ENCODE measurements at places on chromosomes 7 and 10.

GRCh38 chr7:99837649-99838361 is 10.0 kb downstream of the CYP3A43 start:
- no peak for DNase-seq

- no peak for DNase-seq
These were observed 1087.0 kb upstream of the AUTS2 start for GRCh38 chr7:68511281-68511680.

DNA sequence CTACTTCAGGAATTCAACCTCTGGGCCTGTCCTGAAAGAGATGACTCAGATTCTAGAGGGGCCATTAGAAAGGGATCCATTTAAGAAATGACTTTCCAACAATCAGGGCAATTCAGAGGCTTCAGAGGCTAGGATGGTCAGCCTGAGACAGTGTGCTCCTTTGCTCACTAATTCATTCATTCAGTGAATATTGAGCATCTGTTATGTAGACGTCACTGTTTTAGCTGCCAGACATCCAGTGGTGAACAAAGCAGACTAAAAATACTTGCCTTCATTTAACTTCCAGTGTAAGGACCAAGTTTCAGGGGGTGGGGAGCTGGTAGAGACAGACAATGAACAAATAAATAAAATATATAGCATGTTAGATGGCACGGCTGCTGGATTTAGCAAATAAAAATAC is 1.6 kb downstream of the KIAA1217 start:
- DNase-seq: no peak

DNA sequence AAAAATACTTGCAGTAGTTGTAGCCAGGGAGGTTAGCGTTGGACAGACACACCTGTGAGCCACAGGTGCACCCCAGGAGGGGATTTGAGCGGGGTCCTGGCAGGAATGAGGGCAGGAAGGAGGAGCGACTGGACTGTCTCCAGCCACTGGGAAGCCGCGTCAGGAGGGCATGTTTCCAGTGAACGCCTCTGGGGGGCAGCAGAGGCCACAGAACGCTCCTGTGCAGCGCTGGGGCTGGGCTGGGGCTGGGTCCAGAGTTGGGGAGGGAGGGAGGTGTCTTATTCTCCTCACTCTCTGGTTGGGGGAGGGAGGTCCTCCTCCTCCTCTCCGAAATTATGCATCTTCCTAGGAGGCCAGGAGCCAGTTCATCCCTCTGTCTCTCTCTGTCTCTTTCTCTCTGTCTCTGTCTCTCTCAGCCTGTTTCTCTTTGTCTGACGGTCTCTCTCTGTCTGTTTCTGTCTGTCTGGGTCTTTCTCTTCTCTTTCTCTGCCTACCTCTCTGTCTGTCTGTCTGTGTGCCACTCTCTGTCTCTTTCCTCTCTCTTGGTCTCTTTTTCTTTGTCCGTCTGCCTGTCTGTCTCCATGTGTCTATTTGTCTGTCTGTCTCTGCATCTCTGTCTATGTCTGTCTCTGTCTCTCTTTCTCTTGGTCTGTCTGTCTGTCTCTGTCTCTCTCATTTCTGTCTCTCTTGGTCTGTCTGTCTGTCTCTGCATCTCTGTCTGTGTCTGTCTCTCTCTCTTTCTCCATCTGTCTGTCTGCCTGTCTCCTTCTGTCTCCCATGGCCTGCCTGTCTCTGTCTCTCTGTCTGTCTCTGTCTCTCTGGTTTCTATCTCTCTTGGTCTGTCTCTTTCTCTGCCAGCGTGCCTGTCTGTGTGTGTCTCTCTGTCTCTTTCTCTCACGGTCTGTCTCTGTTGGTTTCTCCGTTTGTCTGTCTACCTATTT is 9.9 kb upstream of the PSMG3 start:
- peak; percentile 45 for DNase-seq

DNA sequence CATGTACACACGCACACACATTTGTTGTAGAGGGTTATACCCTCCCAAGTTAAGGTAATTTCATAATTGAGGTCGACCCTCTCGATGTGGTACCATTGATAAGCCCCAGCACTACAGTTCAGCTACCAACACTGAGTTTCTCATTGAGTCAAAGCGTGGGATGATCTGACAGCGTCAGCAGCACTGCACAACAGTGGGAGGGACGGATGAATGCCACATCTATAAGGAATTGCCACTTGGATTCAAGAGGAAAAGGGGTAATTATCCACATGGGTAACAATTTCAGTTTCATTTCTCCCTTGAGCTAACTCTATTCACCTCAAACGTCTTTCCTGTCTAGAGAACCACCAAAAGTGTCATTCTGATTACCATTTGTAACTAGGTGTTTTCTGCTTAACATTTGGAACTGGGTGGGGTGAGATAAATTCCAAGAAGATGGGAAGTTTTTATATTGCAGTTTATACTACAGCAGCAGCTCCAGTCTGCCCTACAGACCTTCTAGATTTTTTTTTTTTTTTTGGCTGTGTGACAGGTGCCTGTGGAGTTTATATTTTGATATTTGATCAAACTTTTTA is 342.9 kb downstream of the AUTS2 start:
- no peak for DNase-seq

DNA sequence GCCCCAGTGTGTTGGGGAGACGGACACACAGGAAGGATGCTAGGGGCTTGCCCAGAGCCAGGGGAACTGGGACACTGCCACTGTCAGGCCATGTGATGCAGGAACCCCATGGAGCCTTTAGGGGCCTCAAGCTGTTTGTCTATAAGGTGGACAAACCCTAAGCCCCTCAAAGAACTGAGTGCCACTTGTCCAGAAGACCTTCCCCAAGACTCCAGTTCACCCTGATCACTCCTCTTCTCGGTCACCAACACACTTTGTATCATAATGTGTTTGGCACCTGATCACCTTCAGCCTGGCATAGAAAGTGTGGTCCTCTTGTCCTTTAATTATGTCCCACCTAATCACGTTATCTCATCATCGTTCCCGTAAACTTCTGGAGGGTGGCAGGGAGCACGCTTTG is 700 bp downstream of the H2BK1 start:
- DNase-seq: no peak

DNA sequence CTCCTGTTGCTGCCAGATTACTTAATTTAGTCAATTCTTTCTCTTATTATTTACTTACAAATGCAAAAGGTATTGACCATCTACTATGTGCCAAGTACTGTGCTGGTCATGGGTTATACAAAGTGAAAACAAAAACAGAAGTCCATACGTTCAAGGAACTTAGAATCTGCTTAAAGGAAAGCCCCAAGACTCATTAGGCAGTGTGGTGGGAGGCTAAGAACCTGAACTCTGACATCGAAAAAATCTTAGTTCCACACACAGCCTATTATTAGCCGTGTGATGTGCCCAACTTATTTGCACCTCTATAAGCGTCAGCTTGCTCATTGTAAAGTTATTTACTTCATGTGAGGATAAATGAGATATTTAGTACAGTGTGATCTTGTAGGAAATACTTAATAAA is 227.4 kb upstream of the SORCS1 start:
- no peak for DNase-seq

DNA sequence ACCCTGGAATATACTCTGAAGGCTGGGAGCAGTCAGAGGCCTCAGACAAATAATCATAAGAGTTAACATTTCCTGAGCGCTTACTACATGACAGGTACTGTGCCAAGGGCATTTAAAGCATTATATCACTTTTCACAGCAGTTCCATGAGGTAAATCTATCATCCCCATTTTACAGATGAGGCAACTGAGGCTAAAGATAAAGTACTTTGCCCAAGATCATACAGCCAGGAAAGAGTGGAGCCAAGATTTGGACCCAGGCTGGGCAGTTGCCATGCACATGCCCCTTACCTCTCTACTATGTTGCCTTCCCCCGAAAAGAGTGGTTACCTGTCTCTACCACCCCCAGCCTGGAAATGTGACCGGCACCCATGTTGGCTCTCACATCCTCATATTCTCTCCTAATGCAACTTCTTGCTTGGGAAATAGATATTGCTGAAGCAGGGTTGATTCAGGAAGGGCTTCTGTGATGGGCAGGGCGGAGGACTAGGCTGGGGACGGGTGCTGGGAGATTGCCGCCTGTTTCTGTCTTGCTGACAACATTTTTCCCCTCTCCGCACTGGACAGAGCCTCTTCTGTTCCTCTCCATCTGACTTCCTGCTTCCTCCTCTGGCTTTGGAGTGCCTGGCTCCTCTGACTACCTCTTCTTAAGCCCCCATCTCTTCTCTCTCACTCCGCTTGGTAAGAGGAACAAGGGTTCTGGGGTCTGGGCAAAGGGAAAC is 13.8 kb downstream of the SMO start:
- DNase-seq: no peak

DNA sequence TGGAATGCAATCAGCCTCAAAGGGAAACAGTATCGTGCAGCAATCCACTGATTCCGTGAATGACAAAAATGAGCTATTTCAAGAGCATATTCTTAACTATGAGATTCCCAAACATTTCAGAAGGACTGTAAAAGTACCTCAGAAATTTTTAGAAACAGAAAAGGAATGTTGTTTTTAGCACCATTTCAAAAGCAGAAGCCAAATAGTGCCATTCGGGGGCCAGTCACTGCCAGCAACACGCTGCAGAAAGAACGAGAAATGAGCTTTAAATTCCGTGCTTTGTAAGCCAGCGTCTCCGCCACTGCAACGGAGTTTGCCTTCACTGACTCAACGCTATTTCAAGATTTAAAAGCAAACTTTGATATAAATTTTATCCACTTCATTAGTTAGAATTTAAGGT is 6.3 kb downstream of the NUDT5 start:
- DNase-seq: no peak

DNA sequence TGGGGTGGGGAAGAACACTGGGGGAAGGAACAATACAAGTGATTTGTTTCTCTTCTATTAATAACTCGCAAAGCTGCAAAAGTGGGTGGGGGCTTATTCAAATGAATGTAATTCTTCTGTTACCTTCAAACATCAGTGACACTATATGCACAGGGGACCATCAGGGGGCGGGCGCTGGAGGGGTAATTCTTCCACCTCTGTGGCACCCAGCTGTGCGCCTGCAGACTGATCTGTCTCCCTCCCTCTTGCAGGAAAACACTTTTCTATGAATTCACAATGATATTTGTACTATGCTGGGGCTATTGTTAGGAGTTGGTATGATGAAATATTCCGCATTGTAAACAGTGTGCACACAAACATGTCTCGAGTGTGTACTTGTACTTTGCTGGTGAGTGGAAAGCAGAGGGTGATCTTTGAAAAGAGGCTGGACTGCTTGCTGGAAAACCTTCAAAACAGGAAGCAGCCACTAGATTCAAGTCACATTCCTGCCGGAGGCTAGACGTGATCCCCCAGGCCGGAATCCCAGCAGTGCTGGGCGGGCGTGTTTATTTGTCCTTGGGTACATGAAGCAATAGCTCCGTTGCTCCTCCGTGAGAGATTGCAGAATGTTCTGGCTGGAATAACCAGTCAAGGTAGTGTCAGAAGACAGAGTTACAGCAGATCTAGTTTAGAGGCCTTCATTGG is 15.8 kb upstream of the BNIP3 start:
- DNase-seq: no peak

DNA sequence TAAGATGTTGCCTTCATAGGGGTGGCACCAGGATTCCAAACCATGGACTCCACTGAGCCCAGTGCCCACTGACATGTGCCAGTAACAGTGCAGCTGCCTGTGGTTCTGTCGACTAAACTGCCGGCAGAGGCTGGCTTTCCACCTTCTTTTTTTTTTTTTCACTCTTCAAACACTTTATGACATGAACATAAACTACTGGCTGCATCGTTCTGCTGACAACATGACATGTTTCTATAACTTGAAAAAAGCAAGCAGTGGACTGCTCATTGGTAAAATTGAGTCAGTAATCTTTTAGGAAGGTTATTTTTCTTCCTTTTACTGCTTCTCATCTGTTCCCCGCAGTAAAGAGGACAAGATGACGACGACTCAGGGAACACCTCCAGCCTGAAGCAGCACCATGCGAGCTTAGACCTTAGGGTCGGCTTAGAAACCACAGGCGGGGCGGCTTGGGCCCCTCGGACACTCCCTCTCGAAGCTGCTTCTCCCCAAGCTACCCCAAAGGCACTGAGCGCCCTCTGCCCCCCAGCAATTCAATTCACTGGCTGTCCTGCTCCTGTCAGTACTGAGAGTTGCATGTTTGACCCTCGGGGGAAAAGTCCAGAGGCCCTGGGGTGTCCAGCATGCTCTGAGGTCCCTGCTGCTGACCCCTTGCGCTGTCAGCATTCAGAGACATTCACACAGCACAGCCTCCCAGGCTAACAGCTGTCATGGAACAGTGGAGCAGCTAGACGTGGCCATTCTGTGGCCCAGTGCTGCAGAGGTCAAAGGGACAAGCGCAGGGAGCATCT is 112.5 kb downstream of the EGFR start:
- DNase-seq: no peak

- DNase-seq: peak; percentile 80
These were observed 3.8 kb downstream of the AGAP3 start for GRCh38 chr7:151089893-151090730.

GRCh38 chr10:110032801-110033700 is 25.3 kb downstream of the ADD3 start:
- peak; percentile 75 for DNase-seq

DNA sequence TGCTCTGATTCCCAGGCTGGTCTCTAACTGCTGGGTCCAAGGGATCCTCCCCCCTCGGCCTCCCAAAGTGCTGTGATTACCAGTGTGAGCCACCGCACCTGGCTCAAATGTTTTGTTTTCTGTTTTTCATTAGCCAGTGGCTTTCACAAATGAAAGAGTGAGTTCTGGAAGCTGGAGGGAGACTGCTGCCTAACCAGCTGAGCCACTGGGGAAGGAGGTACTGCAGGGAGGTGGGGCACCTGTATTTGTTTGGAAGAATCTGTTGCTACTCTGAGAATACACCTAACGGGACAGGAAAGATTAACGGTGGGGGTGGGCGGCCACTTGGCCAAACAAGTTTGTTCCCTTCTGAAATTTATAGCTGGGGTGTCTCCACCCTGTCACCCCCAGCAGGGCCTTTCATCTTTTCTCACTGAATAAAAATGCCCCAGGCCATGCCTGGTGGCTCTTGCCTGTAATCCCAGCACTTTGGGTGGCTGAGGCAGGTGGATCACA is 4.7 kb downstream of the STOX1 start:
- DNase-seq: no peak

DNA sequence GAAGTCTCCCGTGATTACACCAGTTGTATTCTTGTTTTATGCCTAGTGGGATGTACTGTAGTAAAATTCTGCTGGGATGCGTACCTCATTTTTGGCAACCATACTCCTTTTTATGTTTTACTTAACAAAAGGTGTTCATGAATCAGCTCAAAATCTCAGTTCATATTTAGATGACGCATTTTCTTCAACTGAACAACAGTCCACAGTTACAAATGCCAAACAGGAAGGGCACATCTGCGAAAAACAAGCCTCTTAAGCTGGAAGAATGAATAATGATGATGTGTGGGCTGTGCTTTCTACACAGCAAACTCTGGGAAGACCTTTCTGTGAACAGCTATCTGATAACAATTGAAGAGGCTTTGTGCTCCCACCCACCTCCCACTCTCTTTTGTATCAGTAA is 68.4 kb upstream of the NRBF2 start:
- no peak for DNase-seq

GRCh38 chr10:3271354-3272115 is 99.0 kb upstream of the PITRM1 start:
- no peak for DNase-seq

All from DMS 273 treated with DMSO at 0.1 percent for 48 hours (cell line).